Daoy (cell line): ENCODE measurements at places on chromosomes 11 and 22. TPM values are rescaled to one million over a fixed set of nuclear protein-coding genes. Genes with fewer than 3 reads are reported as not detected.

- no peak for DNase-seq
Observed at GRCh38 chr11:66157182-66157864, 87.3 kb downstream of the PACS1 start.

SMTNL1 gene
- total RNA-seq = not detected in 2 replicates

NCR3LG1 gene
- total RNA-seq = 0.69 and 1.5 TPM in 2 replicates

DNA sequence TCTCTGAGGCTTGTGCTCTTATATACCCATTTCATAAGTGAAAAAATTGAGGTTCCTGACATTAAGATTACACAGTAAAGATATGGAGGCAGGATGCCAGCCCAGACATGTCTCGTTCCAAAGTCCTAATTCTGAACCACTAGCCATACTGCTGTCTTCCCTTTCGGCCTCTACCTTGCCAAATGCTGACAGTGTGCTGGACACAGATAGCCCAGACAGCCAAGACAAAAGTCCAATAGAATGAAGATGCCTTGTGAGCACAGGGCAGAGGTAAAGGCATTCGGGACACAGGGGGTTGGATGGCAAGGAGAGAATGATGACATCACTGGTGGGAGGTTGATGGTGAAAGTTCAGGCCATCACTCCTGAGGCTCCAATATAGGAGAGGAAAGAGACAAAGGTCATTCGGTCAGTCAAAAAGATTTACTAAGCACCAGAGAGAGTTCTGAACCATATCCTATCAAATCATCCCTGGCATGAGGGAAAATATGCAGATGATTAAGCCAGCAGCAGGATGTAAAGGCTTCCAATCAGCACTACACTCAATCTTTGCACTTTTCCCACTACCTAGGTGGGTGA, 174.0 kb upstream of the MTMR2 start:
- no peak for DNase-seq

GRCh38 chr11:11611381-11611780, 10.4 kb downstream of the GALNT18 start:
- DNase-seq = no peak

- no peak for DNase-seq
Observed at GRCh38 chr11:69074375-69075140, 25.8 kb downstream of the TPCN2 start.

GPR83 gene
- total RNA-seq = not detected in 2 replicates

PDGFD gene
- not detected in 2 replicates for total RNA-seq

DNA sequence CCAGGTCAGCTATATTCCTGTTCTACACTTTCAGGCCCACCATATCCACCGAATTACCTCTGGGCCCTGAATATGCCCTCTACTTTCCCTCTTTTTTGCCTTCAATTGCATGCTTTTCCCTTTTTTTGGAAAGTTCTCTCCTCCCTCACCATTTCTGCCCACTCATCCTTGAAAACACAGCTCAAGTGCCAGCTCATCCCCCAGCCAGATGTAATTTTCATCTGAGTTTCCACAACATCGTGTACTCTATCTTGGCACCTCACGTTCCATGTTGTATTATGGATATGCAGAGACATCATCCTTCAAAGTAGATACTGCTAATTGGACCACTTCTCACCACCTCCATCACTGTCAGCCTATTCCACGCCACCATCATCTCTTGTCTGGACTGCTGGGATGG, 129.8 kb upstream of the HSD17B12 start:
- no peak for DNase-seq

- DNase-seq = no peak
Observed at GRCh38 chr22:49554741-49555140, 272.9 kb downstream of the BRD1 start.

ASCC2 gene
- 35.2 and 35.3 TPM in 2 replicates for total RNA-seq

LRFN4 gene
- total RNA-seq = 21.5 and 23.9 TPM in 2 replicates

OR9G4 gene
- not detected in 2 replicates for total RNA-seq

TCIRG1 gene
- 31.7 and 41.0 TPM in 2 replicates for total RNA-seq

GRCh38 chr11:83677730-83678129, 391.6 kb upstream of the CCDC90B start:
- DNase-seq = no peak

DERL3 gene
- 0.24 and 0.57 TPM in 2 replicates for total RNA-seq

DNA sequence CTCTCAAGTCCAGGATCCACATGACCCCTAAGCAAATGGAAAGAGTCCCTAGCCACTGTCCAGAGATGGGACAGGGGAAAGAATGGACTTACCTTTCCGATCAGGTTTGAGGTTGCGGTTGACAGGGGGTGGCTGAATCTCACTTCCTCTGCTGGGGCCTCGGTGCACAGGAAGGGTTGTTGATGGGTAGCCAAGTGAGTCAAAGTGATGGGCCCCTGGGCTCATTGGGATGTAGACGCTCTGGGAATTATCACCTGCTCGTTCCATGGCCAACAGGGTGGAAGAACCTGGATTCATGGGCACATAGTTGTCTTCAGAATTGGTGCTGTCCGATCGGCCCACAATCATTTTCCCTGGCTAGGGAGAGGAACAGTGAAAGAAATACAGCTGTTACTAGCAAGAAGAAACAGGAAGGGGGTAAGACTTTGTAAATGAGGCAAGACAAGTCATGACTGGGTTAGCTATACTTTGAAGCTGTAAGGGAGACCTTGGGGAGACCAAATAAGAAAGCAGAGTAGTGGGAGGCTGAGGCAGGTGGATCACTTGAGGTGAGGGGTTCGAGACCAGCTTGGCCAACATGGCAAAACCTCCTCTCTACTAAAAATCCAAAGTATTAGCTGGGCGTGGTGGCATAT, 34.7 kb downstream of the USP35 start:
- no peak for DNase-seq

- DNase-seq = peak; percentile 72
Observed at GRCh38 chr11:107696140-107696539, 15.7 kb downstream of the SLN start.

GRCh38 chr22:22210375-22210774, 34.2 kb upstream of the VPREB1 start:
- peak; percentile 83 for DNase-seq
